ENCODE measurements at places on chromosomes 3 and 15.

- DNase-seq = no peak
These were observed 309.4 kb downstream of the ULK4 start for GRCh38 chr3:41652506-41652905.

- no peak for DNase-seq
These were observed 55.3 kb downstream of the LINGO1 start for GRCh38 chr15:77577366-77577950.

GRCh38 chr3:89762405-89762804, 655.0 kb downstream of the EPHA3 start:
- no peak for DNase-seq

DNA sequence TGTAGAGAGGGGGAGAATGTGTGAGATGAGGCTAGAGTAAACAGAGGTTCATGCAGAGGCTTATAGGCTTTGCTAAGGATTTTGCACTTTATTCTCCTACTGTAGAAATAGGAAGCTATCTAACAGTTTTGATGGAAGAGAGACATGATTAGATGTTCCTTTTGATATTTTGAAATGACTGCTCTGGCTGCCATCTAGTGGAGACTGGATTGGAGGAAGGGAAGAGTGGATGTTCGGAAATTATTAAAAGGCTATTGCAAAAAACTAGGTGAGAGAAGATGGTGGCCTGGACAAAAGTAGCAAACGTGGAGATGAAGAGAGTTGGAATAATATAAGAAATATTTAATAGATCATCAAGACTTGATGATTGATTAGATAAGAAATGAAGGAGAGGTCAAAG, 42.2 kb downstream of the SYN2 start:
- DNase-seq = no peak

DNA sequence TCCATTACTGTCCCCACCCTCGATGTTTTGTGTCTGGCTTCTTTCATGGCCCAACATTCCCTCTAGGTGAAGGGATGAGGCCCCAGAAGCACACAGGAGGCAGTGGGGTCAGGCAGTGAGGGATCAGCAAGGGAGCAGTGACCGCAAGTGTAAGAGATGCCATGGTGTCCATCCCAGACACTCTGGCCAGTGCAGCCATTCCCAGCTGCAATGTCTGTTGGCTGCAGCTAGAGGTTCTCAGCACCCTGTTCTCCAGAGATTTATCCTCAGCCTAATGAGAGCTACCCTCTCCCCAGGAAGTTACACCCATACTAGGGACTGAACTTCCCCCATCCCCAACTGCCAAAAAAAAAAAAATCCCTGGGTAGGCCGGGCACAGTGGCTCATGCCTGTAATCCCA, 40.2 kb downstream of the TRANK1 start:
- DNase-seq = peak; percentile 44

Measured in inflammatory macrophage (primary cell).